ENCODE measurements at places on chromosomes 4 and X.

GRCh38 chrX:132957211-132958090 is 978 bp downstream of the HS6ST2 start:
- no peak for DNase-seq

DNA sequence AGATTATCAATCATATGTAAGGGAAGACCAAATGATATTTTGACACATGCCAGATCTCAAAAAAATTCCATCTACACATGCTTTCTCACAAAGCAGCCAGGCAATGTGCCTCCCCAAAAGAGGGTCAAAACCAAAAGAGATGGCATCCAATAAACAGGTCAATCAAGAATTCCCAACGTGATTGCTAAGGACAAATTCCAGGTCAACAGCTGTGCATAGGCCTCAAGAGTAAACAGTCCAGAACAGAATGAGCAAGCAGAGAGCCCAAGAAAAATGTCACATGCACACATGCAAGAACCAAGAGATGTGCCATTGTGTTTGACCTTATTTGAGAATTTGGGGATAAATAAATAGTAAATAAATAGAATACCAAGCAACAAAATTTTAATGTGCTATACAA is 136.7 kb downstream of the APBB2 start:
- no peak for DNase-seq

GRCh38 chrX:132257116-132257515 is 37.9 kb upstream of the RAP2C start:
- no peak for DNase-seq

DNA sequence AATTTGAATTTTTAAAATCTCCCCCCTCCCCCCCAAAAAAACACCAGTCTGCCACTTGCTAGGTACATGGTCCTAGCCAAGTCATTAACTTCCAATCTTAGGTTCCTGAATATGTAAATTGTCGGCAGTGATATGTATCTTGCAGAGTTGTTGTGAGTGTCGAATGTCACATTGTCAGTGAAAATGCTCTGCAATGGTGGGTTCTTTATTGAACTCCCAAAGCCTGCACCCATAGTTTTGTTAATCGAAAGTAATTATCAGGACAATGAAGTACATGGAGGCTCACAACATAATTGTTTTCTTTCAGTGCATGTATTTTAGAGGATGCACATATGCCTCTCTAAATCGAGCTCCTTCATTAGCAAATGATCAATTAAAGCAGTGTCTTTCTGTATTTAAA is 185.6 kb upstream of the S100G start:
- no peak for DNase-seq

GRCh38 chrX:133417364-133417763 is 2.1 kb upstream of the GPC4 start:
- DNase-seq, result no peak

DNA sequence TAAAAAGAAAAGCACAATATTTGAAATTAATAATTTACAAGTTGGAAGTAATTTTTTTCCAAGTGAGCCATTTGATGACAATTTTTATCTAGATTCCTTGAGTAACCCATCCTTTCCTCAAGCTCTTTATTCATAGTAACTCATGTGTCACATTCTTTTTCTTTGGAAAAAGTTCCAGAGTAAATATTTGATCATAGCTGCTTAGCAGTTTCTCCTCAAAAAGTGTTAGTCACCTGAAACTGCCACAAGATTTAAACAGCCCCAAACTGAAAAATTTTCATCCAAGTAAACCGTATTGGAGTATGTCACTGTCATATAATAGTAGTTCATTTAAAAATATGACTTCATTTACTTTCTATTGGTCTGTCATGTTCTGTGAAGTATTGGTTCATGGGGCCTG is 94.6 kb upstream of the CASK start:
- DNase-seq, result no peak

DNA sequence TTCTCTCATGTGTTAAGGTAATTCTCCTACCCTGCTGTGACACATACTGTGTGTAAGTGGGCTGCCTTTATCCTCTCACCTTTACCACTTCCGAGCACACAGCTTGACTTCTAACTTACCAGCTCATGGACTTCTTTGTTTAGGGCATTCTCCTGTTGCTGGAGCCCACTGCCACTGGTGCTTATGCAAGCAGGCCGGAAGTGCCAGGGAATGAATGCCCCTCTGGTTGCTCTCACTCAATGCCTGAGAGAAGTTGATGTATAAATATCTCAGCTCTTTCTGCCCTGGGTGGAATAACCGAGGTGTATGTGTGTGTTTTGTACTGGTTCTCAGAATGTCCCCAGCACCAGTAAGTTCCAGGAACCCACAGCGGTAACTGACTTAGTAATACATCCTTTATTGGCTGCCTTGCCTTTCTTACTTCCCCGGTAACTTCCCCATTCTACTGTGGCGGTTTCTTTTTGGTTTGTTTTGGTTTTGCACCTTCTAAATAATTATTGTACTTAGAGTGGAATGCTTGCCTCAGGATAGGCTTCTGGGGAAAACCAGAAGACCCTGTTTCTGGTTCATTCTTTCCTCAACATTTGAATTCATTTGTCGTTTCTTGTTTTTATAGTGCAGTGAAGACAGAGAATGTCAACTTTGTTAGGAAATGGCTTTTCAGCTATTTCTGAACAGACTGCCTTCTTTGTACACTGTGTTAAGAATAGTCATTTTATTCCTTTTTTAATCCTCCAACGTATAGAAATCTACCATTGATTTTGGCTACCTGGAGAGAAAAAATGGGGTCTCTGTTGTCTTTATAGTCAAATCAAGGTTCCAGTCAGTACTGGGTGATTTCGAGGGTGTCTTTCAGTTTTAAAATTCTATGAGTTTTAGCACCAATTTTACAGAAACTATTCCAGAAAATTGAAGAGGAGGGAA is 45.4 kb downstream of the CXorf58 start:
- DNase-seq, result no peak

DNA sequence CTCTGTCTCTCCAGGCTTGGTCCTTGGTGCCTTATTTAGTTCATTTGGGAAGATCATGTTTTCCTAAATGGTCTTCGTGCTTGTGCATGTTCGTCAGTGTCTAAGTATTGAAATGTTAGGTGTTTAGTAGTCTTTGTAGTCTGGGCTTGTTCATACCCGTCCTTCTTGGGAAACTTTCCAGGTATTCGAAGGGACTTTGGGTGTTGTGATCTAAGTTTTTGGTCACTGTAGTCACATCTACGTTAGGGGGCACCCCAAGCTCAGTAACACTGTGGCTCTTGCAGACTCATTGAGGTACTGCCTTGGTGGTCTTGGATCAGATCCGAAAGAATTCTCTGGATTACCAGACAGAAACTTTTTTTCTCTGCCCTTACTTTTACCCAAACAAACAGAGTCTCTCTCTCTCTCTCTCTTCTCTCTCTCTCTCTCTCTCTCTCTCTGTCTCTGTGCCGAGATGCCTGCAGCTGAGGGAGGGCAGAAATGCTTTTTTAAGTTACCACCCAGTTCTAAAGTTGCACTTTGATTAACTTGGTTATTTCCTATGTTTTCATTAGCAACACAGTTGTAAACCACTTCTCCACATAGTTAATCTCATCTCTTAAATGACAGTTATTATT is 67.6 kb upstream of the SLC7A3 start:
- DNase-seq, result no peak

DNA sequence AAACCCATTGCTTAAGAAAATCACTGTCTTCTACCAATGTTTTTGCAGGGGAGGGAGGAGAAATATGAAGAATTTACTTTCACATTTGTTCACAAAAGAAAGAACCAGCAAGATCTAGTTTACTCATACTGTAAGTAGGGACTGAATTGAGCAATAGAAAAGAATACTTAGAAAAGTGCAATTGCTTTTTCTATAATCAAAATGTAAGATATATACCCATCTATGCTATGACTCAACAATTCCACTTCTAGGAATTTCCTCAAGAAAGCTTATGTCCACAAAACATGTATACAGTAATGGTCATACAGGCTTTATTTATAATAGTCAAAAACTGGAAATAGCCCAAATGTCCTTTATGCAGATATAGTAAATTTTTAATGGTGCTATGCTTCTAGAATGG is 196.4 kb downstream of the LRBA start:
- DNase-seq, result no peak

DNA sequence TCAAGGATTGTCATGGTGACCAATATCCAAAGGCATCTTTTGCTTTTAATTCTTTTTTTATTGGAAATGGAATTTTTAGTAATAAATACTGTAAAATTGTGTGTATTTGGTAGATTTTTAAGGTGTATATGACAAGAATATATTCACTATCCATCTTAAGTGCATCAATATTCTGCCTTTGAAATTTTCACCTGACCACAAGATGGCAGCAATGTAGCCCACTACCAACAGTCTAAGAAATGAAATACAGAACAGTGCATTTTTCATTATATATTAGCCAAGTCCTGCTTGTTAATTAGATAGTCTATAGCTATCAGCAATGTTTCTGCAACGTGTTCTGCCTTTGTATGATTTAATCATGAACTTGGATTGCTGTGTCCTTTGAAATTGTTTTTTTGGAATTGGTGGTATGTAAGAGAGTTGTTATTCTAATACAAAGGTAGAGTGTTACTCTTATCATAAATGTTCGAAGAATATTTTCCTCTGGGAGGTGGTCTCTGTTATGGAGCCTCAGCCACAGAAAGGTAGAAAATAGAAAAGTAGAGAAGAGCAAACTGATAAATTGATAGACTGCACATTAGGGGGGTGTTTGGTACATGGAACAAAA is 38.2 kb downstream of the HPGDS start:
- DNase-seq, result no peak

- no peak for DNase-seq
These were observed 83.0 kb downstream of the MAMLD1 start for GRCh38 chrX:150446151-150446550.

All from GOT3 (cell line).